ENCODE measurements at places on chromosomes 7 and 10. TPM values are rescaled to one million over a fixed set of nuclear protein-coding genes. Genes with fewer than 3 reads are reported as not detected.

Gene CACNA2D1
- 6.9 TPM for total RNA-seq

Gene CEP55
- total RNA-seq: 65.6 TPM

Gene FAM3C
- 38.5 TPM for total RNA-seq

Gene GIMAP6
- total RNA-seq: not detected

Gene SUFU
- 5.9 TPM for total RNA-seq

Gene FAM25A
- not detected for total RNA-seq

Gene SCIN
- total RNA-seq: 0.49 TPM

Gene ALOX5
- total RNA-seq: 0.24 TPM

Gene GPC2
- 0.92 TPM for total RNA-seq

Gene ANKRD61
- 0.75 TPM for total RNA-seq

Gene OR2A42
- not detected for total RNA-seq

Gene CUX1
- total RNA-seq: 48.9 TPM

Gene GPR15LG
- not detected for total RNA-seq

Gene GOLGA7B
- 5.0 TPM for total RNA-seq

Data from A549 treated with CORT108297 at 1 μM for 4 hours (cell line).